ENCODE measurements at places on chromosomes 11 and 22. TPM values are rescaled to one million over a fixed set of nuclear protein-coding genes. Genes with fewer than 3 reads are reported as not detected.

DNA sequence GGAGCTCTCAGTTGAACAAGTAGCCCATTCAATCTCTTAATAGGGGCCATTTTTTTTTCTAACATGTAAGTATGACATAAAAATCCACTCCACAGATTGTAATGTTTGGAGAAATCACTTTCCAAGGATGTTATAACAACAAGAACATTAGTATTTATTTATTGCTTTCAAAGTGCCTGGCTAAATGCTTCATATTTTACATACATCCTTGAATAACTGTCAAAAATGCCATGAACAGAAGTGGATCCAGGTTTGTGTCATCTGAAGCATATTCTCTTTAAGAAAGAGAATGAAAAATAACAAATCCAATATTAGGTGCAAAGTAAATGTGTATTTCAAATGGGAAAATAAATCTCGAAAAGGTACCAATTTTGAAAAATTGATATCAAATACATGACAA lies 344.0 kb upstream of the FAT3 start:
- H3K27ac ChIP-seq = no peak overlapping the region
- H3K4me3 ChIP-seq = no peak overlapping the region
- DNase-seq = no peak
- H3K27me3 ChIP-seq = no peaks in the 10 kb centered on the region
- H3K4me1 ChIP-seq = no peaks in the 10 kb centered on the region

DNA sequence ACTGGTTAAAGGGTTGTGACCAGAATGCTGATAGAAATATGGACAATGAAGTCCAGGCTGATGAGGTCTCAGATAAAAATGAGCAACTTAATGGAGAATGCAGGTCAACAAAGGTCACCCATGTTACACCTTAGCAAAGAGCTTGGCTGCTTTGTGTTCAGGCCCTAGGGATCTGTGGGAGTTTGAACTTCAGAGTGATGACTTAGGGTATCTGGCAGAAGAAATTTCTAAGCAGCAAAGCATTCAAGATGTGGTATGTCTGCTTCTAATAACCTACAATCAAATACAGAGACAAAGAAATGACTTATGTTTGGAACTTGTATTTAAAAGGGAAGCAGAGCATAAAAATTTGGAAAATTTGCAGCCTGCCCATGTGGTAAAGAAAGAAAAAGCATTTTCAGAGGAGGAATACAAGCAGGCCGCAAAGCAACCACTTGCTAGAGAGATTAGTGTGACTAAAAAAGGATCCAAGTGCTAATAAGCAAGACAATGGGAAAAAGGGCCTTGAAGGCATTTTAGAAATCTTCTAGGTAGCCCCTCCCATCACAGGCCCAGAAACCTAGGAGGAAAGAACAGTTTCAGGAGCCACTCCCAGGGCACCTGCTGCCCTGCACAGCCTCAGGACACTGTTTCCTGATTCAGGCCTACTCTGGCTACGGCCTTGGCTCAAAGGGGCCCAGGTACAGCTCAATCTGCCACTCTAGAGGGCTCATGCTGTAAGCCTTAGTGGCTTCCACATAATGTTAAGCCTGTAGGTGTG lies 41.3 kb downstream of the TNKS1BP1 start:
- H3K4me1 ChIP-seq = peaks cover 5% of the 10 kb centered on the region
- H3K36me3 ChIP-seq = no peaks in the 10 kb centered on the region
- no peak overlapping the region for H3K27ac ChIP-seq
- H3K27me3 ChIP-seq = peaks cover 7% of the 10 kb centered on the region
- no peak for DNase-seq

GRCh38 chr11:34791780-34792542 lies 124.2 kb downstream of the APIP start:
- no peaks in the 10 kb centered on the region for H3K4me1 ChIP-seq
- H3K36me3 ChIP-seq = no peaks in the 10 kb centered on the region
- no peak for DNase-seq
- H3K27me3 ChIP-seq = no peaks in the 10 kb centered on the region
- no peak overlapping the region for H3K27ac ChIP-seq

- peak; percentile 85 for DNase-seq
- peak overlapping the region; percentile 61 for H3K4me3 ChIP-seq
- H3K36me3 ChIP-seq = no peaks in the 10 kb centered on the region
- H3K4me1 ChIP-seq = peaks cover 53% of the 10 kb centered on the region
- H3K27ac ChIP-seq = peak overlapping the region; percentile 90
Observed at GRCh38 chr22:38180841-38181452, 683 bp downstream of the PLA2G6 start.

GRCh38 chr11:74012074-74012809 lies 3.4 kb upstream of the UCP3 start:
- H3K36me3 ChIP-seq = peaks cover 53% of the 10 kb centered on the region
- no peak for DNase-seq
- H3K4me3 ChIP-seq = no peak overlapping the region
- peak overlapping the region; percentile 56 for H3K27ac ChIP-seq
- peaks cover 42% of the 10 kb centered on the region for H3K4me1 ChIP-seq

HBB gene
- polyA plus RNA-seq = 107 TPM

DNA sequence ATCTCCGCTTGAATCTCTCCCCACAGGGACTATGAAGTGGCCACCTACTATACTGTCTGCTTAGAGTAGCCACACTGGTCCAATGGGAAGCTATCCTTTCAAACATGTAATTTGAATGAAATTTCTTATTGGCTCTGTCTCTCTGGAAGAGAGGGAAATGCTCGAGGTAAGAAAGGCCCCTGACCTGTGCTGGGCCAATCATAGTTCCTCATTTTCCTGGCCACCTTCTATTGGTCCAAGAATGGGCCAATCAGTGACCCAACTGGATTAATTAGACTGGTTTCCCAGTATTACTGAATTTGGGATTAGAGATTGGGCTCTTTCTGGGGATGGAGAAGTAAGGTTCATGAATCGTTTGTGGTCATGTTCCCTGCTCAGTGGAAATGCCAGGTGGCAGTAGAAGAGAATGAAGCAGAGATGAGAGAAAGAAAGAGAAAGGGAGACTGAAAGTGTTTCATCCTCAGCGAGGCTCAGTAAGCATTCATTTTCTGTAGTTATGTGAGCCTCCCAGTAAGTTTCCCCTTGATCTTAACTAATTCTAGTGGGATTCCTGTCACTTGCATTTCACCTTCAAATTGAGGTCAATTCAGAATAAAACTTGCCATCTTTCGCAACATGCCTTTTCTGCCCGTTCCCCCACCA lies 8.4 kb upstream of the MMP20 start:
- no peak overlapping the region for H3K27ac ChIP-seq
- no peaks in the 10 kb centered on the region for H3K27me3 ChIP-seq
- H3K4me3 ChIP-seq = no peak overlapping the region
- no peaks in the 10 kb centered on the region for H3K36me3 ChIP-seq
- no peak for DNase-seq

ELMOD1 gene
- not detected for polyA plus RNA-seq

DNA sequence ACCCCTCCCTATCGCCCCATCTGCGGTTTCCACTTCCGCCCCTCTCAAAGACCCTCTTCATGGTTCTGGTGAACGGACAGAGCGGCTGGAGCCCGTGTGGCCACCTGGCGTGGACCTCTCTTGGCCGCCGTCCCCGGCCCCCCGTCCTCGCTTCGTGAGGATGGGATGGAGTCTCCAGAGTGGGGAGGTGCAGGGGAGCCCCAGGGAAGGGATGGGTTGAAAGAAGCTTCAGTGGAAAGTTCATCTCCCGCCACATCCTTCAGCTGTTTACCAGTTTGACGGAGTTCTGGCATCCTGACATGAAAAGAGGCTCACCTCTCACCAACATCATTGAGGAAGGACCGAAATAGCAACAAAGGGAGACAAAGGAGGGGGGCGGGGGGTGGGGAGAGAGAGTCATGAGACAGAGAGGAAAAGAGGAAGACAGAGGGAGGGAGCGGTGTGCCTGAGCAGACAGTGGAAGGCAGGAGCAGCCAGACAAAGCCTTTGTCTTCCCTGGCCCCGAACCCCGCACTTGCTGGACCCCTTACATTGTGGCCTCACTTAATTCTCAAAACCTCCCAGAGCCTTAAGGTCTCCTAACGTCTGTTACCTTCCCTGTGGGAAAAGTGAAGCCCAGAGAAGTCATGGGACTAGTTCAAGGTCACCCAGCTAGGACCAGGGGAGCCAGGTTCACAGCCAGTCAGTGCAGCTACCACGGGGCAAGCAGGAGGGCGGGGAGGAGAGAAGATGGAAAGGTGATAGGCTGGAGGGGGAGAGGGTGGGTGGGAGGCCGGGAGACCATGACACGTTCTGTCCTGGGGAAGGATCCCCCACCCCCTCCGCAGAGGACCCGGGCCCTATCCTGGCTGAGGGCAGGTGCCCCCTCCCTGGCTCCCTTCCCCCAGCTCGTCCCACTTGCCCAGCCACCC lies 54.9 kb downstream of the CD6 start:
- peaks cover 71% of the 10 kb centered on the region for H3K4me1 ChIP-seq
- peaks cover 7% of the 10 kb centered on the region for H3K27me3 ChIP-seq
- H3K4me3 ChIP-seq = no peak overlapping the region
- no peaks in the 10 kb centered on the region for H3K36me3 ChIP-seq
- DNase-seq = no peak
- no peak overlapping the region for H3K27ac ChIP-seq

THYN1 gene
- 40.1 TPM for polyA plus RNA-seq

All from spleen (tissue), 13 donors.